HFF-Myc (cell line): ENCODE measurements at places on chromosomes 1 and 21.

DNA sequence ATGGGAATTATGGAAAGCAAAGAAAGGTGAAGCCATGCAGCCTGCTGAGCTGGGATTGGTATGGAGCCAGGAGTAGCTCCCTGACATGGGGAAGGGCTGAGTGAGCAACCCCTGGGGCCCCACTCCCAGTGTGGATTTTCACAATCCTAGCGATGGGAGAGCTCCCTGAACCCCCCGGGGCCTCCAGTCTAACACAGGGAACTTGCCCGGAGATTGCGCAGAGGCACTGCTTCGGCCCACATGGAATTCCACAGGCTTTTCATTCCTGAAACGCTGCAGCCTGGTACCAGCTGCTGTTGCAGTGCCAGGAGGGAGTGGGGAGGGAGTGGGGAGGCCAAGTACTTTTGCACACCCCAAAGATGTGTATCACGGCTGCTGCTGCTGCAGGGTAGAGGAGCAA, 110.4 kb upstream of the C21orf91 start:
- no peak for DNase-seq

- DNase-seq = no peak
Measured at GRCh38 chr1:32759997-32760623, 57.0 kb downstream of the YARS1 start.

DNA sequence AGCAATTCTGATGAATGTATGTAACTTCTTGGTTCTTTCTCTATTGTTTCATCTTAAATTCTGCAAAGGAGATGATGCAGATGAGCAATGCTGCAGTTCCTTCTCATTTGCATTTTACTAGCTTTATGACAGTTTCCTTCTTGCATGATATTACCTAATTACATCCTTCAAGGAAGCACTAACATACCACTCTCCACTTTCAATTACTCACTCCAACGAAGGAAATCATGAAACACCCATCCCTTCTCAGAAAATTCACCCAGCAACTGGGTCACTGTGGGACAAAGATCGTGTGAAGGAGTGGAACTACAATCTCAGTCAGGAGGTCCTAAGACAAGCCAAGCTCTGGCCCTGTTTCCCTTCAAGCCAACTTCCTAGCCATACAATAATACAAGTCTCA, 142.3 kb downstream of the CHD1L start:
- no peak for DNase-seq

GRCh38 chr1:54266195-54266594, 66.2 kb downstream of the MRPL37 start:
- no peak for DNase-seq

GRCh38 chr1:113095790-113096455, 22.9 kb downstream of the LRIG2 start:
- DNase-seq = no peak

DNA sequence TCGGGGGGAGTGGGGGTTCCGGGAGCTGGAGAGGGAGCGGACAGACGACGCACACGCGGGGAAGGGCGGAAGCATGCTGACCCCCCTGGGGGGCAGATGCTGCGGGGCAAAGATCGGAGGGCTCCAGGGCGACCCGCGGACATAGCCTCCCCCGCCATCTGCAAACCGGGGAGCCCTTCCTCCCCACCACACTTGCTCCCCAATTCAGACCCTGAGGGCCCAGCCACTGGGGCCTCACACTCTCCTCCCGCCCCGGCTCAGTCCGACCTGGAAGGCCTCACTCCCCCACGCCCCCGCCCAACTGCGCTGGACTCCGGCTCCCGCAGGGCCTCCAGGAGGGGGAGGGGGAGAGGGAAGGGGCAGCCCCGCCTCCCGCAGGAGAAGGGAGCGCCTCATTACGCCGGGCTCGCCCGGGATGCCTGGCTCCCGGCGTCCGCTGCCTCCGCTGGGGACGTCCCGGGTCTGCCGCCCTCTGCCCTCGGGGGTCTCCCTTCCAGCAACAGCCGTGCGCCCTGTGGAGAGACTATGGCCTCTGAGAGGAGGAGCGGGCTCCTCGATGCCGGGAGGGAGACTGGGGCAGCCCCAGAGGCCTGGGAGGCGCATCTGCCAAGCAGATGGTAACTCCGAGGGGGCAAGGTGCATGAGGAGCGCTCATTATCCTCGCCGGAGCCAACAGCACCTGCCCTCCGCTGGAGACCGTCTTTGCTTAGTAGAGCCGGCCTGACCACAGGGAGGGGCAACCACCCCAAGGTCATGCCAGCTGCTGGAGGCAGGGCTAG, 636 bp upstream of the CAMK2N1 start:
- no peak for DNase-seq

DNA sequence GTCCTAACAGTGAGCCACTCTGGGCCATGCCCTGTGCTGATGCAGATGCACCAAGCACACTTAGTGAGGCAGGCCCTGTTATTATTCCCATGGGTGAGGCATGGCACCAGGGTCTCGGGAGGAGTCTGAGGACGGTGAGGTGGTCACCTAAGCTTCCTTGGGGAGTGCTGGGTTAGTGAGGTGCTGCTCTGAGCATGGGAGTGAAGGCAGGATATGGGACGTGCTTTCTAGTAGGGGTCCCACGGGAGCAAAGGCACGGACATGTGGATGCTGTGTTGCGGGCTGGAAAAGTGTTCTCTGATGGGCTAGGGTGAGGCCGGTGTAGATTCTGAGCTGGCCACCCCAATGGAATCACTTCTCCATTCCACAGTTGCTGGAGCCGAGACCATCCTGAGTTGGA, 77.5 kb upstream of the CSF3R start:
- no peak for DNase-seq

GRCh38 chr1:30117685-30118084, 605.7 kb downstream of the MATN1 start:
- no peak for DNase-seq

DNA sequence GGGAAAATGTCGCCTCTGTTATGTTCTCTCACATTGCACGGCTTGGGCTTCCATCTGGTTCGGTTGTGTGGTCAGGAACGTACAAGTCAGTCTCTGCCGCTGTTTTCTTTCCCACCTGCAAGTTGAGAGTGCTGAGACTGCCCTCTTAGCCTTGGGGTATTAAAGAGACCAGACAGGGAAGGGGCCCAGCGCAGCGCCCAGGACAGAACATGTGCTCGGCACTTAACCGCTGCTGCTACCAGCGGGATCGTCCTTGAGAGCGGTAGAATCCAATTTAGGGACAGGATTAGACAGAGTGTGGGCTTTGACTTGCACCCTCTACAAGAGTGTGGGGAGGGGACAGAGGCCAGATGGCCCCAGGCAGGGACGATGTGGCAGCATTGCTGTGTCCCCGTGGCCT, 17.7 kb upstream of the AGPAT3 start:
- DNase-seq = no peak

DNA sequence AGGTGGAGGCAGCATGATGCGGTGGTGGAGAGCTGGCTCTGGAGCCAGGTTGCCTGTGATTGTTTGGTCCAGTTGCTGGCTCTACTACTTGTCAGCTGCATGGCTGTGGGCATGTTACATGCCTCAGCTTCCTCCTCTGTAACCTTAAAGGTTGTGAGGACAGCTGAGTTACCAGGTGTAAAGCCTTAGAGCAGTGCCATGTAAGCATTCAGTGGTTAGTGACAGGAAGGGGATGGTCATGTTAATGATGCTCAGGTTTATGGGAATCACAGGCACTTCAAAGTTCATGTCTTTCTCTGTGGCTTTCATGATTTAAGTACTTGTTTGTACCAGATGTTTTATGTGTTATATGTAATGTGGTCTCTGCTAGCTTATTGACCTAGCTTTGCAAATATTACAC, 32.6 kb downstream of the PTGFRN start:
- DNase-seq = no peak

DNA sequence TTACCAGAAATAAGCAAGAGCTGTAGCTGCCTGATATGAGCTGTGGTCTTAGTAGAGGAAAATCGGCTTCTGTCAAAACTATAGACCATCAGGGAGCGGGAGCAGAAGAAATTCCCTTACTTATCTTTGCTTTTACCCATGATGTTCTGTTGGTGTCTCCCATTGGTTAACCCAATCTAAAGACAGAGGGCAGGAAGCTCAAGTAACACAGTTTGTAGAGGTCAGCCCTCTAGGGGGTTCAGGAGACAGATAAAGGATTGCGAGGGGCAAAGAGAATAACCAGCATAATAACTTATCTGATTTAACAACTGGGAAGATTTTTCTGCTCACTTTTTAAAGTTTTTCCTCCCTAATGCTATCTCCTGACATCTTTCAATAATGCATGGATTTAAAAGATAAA, 142.4 kb downstream of the NTMT2 start:
- DNase-seq = no peak

DNA sequence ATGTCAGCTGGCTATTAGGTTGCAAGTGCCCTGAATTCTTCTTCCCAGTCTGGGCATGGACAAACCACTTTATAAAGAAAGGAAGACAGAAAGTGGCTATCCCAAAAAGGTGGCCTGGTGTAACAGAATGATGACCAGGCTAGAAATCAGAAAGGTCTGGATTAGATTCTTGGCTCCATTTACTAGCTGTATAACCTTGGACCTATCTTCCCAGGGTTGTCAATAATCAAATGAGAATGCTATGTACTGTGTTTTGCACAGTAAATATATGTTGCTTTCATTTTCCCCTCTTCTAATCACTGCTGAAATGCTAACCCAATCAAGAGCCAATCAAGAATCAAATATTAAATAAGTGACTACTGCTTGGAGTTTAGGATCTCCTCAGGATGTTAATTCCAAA, 20.4 kb downstream of the RNF19B start:
- no peak for DNase-seq

DNA sequence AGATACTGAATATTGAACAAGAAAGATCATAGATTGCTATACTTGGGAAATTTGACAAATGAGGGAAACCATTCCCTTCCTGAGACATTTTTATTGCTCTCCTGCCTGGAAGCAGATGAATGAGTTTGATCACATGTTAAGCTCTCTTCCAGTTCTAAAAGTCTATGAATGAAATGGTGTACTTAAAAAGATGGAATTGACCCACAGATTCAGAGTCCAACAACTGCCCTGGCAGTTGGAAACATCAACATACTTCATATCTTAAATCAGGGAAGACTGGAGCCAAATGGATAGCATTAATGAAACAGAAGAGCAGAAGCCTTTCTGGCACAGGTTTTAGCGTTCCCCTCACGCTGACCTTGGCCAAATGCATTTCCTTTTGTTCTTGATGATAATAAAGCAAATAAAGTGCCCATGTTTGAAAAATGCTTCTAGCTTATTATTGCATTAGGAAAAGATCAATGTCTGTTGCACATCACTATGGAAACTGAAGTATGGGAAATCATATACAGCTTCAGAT, 142.6 kb downstream of the ESRRG start:
- DNase-seq = no peak

DNA sequence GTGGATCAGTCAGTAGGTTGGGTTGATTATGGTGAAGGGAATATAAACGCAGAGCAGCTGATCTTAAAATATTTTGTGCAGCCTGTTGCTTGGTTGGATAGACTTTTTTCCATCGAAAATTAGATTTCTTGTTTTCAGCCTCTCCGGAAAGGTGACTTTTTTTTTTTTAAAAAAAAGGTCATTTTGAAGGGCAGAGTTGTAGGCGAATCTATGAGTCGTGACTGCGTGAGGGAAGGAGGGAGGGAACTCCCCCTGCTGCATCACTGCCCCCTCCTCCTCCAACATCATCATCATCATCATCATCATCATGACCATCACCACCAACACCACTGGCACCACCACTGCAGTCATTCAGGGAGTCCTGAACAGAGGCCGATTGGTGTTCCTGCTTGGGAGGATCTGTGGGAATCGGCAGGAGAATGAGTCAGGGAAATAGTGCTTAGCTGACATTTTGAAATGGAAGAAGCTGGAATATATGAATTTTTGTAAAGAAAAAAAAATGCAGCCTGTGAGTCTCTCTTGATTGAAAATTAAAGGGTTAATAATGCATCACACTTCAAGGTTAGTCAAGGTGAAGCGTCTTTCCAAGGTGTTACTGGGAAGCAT, 1.2 kb downstream of the ATP1B1 start:
- DNase-seq = no peak

- no peak for DNase-seq
Measured at GRCh38 chr1:5847013-5847659, 145.1 kb downstream of the NPHP4 start.

DNA sequence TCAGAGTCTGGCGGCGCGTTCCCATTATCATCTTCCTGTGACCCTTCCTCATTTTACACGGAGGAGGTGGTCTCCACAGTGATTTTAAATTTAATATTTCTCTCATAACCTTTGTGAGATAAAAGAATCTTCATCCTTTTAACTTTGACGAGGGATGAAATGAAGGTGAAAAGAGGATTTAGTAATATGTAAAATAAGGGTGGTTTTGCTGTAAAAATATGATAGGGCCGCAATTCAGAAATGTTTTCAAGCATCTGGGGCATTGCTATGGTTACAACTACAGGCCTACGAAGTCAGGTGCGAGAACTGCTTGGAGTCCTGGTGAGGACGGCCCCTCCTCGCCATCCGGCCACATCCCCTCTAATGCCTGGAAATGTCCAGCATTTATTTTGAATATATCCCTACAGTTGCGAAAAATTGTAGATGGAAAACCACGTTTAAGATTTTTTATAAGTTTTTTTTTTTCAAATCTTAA, 422 bp upstream of the RSBN1 start:
- DNase-seq = no peak
